ENCODE measurements at places on chromosomes 3 and 15.

- DNase-seq: no peak
Measured at GRCh38 chr15:64600794-64601193, 140.4 kb downstream of the ZNF609 start.

DNA sequence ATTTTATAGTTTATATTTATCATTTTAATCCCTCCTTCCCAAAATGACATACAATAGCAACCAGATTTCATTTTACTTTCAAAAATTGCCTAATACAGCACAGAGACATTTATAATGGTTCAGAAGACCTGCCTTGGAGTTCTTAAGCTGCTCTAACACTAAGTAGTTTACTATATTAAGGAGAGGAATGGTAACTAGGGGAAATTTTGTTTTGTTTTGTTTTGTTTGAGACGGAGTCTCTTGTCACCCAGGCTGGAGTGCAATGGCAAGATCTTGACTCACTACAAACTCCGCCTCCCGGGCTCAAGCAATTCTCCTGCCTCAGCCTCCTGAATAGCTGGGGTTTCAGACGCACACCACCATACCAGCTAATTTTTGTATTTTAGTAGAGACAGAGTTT lies 22.8 kb upstream of the CCDC50 start:
- DNase-seq: no peak

DNA sequence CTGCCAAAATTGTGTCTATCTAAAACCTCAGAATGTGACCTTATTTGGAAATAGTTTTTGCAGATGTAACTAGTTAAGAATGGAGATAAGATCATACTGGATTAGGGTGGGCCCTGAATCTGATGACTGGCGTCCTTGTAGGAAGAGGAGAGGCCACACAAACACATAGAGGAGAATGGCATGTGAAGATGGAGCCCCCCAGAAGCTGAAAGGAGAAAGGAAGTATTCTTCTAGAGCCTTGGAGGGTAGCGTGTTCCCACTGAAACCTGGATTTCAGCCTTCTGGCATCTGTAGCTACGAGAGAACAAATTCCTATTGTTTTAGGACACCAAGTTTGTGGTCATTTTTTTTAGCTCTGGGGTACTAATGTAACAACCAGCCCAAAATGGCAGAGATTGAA lies 423.0 kb upstream of the TPM1 start:
- no peak for DNase-seq

DNA sequence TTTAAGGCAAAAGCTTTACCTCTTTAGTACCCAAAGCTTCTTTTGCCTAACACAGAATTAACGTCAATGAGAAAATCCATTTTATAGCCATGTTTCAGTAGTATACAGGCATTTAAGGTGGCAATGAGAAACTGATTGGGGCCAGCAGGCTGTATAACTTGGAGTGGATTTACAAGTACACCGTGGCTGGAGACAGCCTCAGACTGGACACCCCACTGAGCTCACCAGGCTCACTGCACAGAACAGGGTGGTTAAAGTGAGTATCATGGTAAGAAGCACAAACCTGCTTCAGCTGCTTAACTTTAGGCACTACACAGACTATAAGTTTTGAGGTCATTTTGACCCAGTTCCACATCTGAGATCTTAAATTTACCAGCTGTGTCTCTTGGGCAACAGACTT lies 8.9 kb downstream of the CPOX start:
- DNase-seq: no peak

- DNase-seq: no peak
Measured at GRCh38 chr3:117443014-117443413, 733.4 kb downstream of the TUSC7 start.

DNA sequence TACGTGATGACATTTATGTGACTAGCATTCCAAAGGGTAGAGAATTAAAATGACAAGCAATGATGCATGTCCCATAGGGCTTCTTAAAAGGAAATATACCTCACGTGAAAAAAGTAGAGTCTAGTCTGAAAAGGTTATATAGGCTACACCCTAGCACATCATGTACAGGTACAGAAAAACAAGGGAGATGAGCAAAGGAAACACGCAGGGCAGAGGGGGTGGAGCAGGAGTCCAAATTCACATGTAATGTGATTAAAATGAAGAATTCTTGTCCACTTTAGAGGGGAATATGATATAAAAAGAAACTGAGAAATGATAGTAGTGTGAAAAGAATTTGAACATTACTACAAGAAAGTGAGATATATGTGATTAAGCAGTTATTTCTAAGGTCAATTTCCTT lies 59.4 kb downstream of the HACD2 start:
- DNase-seq: no peak

DNA sequence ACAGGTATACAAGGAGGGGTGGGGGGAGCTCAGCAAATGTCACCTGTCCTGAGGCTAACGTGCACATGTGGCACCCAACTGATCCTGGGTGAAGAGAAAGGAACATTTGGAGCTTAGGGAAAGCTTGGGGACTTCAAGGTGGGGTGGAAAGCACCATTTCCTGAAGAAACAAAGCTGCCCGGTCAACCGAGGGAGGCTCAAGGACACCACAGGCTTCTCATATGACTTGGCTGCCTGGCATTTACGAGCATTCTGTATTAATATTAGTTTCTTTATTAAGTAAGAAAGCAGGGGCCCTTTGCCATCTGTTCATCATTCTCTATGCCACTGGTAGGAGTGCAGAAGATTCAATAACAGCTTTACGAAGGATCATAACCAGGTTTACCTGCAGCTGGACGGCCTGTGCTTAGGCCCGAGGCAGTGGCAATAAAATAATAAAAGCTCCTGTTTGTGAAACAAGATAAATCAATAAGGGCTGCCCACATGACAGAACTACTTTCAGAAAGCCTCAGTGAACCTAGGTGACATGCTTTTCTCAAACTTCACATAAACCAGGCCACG lies 54.0 kb downstream of the ETV5 start:
- no peak for DNase-seq

GRCh38 chr3:185351396-185351795 lies 11.5 kb upstream of the MAP3K13 start:
- DNase-seq: no peak

- no peak for DNase-seq
Measured at GRCh38 chr3:69748503-69748902, 9.2 kb downstream of the MITF start.

DNA sequence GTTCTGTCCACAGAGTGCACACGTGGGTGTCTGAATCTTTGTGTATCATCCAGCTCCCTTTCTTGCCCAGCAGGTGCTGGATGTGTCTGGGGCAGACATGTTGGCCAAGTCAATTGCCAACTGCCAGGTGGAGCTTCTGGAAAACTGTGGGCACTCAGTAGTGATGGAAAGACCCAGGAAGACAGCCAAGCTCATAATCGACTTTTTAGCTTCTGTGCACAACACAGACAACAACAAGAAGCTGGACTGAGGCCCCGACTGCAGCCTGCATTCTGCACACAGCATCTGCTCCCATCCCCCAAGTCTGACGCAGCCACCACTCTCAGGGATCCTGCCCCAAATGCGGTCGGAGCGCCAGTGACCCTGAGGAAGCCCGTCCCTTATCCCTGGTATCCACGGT lies 12.5 kb upstream of the RPP14 start:
- no peak for DNase-seq

DNA sequence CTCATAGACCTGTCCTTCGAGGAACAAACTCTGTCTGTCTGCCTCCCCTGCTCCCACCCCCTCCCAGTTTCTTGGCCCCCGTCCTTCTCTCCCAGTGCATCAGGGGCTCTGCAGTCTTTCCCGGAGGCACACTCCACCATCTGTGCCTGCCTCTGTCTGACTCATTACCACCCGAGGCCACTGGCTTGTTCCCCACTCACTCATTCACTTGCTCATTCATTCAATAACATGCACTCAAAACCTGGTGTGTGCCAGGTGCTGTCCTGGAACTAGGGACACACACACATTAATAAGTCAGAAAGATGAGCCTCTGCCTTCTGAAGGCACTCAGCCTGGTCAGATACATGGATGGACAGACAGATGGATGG lies 12.4 kb downstream of the AMIGO3 start:
- no peak for DNase-seq

- DNase-seq: no peak
Measured at GRCh38 chr3:115388166-115388565, 235.1 kb upstream of the GAP43 start.

- peak; percentile 52 for DNase-seq
Measured at GRCh38 chr15:78638658-78639314, 2.2 kb downstream of the CHRNB4 start.

- DNase-seq: no peak
Measured at GRCh38 chr3:36894914-36895313, 49.9 kb downstream of the TRANK1 start.

GRCh38 chr15:77702211-77702957 lies 69.7 kb upstream of the LINGO1 start:
- DNase-seq: no peak

DNA sequence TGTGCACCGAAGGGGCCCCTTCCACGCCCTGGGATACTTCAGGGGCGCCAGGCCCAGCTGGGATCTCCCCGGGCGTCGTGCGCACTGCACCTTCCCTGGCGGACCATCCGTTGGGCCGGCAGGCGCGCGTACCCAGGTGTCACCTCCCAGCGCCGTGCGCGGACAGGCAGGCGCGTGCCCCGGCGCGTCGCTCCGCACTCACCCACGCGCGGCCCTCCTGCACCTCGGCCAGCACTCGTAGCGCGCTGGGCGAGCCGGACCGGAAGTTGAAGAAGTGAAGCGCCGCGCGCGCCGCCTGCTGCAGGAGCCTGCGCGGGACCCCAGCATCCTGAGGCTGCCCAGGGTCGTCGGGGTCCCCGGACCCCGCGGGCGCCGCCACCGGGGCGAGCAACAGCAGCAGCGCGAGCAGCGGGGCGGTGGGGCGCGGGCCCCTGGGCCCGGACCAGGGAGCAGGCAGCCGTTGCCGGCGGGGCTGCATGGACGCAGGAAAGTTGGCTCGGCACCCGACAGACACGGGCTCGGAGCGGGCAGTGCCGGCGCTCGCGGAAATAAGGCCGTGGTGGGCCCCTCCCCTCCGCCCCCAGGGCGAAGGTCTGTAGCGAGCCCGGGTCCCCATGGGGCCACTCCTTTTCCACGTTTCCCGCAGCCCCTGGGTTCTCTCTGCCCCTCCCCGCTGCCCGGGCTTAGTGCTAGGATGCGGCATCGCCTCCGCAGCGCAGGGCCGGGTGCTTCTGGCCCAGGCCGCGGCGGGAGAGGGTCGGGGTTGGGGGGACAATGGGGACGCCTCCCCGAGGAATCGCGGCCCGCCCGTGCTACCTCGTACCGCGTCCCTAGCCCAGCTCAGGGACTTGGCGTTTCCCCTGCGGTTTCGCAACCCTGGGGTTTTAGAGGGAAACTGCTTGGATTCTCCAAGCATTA lies at the start of gene RARRES1:
Gene RARRES1, minus strand, starts transcription at position 520 of the 918 bp plus-strand sequence. Its CDS starts 42 bp downstream, at position 478.
- DNase-seq: no peak
